ENCODE measurements at places on chromosomes 3 and 15. TPM values are rescaled to one million over a fixed set of nuclear protein-coding genes. Genes with fewer than 3 reads are reported as not detected.

DNA sequence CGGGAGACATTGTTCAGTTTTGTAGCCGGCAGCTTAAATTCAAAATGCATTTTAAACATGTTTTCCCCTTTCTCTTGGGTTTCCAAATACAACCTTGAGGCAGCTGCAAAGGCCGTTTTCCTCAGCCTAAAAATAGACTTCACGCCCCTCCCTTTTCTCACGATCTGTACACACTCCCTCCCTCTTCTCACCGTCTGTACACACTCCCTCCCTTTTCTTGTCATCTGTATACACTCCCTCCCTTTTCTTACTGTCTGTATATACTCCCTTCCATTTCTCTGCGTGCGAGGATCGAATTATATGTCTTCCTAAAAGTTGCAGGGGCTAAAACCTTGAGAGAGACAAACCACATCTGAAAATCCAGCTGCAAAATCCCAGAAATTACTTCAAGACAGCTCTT, 8.9 kb downstream of the MUC4 start:
- H3K27ac ChIP-seq, result no peak overlapping the region
- DNase-seq, result no peak
- no peaks in the 10 kb centered on the region for H3K36me3 ChIP-seq
- H3K27me3 ChIP-seq, result no peaks in the 10 kb centered on the region
- peaks cover 10% of the 10 kb centered on the region for H3K4me1 ChIP-seq
- peak overlapping the region; percentile 31 for H3K4me3 ChIP-seq

The PDCD7 gene
- 12.5 TPM for total RNA-seq

DNA sequence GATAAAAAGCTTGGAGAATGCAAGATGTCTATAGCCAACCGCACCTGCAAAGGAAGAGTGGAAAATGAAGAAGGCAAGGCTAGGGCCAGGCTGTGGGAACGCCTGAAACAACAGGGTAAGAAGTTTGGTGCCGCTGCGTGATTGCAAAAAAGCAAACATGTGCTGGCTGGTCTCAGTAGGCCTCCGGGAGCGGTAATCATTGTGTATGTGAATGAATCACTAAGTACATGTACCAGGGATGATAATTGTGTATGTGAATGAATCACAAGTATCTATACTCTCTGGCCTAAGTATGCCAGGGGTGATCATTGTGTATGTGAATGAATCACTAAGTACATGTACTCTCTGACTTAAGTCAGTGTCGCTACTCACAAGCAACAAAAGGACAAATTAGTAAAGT, 40.3 kb upstream of the PARL start:
- H3K4me1 ChIP-seq, result no peaks in the 10 kb centered on the region
- no peak for DNase-seq
- no peak overlapping the region for H3K27ac ChIP-seq
- H3K4me3 ChIP-seq, result no peak overlapping the region
- H3K27me3 ChIP-seq, result no peaks in the 10 kb centered on the region

The TEX55 gene
- not detected for total RNA-seq

The PLCH1 gene
- total RNA-seq, result 0.61 TPM

DNA sequence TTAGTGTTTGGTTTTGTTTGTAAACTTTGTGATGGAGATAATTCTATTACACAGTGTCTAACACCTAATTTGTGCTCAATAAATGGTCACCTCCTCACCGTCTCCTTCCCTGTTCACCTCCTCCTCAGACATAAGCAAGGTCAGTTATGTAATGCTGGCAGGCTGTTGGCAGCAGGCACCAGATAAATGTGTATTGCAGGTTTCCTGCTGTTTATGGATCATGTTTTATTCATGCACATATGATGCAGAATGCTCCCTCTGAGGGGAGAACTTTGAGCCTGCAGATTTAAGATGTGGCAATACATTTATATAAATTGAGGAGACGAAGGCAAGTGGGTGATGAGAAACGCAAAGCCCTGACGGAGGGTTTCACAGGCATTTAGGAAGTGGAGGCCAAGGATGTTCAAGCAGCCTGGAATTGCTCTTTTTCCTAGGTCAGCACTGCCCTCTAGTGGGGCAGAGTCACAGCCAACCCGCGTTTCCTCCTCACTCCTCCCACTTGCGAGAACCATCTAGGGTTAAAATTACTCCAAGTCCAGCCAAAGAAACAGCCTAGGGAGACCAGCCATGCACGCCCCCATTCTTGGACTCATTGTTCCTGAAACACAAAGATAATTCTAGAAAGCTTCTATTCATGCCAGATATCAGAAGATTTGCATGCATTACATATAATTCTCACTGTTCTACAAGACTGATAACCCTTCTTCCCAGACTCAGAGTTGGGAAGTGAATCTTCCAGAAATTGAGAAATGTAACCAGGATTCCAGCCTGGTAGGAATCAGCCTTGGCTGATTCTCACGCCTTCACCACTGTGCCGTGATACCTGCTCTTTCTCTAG, 228.7 kb downstream of the SLCO3A1 start:
- H3K36me3 ChIP-seq, result no peaks in the 10 kb centered on the region
- H3K4me1 ChIP-seq, result peaks cover 39% of the 10 kb centered on the region
- no peak overlapping the region for H3K27ac ChIP-seq

DNA sequence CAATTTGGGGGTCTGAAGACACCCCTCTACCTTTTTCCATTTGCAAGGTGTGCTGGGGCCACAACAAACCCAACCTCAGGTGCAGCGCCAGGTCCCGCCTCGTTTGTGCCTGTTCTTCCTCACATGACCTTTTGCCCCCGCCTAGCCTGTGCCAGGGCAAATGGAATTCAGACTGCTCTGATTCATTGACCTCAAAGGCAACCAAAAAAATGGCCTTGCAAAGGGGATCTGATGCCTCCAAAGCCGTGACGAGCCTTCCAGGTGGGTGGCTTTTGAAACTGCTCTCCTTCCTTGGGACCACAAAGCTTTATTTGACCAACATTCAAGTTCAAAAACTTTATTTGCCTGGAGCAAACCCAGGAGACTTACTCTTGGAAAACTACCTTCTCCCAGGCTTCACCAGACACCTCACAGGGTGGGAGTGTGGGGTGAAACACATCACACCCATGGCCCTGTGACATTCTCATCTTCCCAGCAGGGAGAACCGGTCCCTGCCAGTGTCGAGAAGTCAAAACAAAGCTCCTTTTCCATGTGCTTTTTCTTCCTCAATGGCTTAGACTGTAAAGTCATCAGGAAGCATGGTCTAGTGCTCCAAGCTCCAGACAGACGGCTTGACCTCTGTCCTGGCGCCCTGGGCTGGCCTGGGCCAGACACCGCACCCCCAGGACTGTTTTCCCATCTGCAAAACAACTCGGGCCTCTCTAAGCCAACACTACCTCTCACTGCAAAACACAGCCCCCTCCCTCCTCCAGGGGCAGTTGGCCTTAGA, 103.9 kb upstream of the HES1 start:
- no peaks in the 10 kb centered on the region for H3K27me3 ChIP-seq
- no peaks in the 10 kb centered on the region for H3K36me3 ChIP-seq
- no peaks in the 10 kb centered on the region for H3K4me1 ChIP-seq
- H3K27ac ChIP-seq, result no peak overlapping the region
- H3K4me3 ChIP-seq, result no peak overlapping the region

DNA sequence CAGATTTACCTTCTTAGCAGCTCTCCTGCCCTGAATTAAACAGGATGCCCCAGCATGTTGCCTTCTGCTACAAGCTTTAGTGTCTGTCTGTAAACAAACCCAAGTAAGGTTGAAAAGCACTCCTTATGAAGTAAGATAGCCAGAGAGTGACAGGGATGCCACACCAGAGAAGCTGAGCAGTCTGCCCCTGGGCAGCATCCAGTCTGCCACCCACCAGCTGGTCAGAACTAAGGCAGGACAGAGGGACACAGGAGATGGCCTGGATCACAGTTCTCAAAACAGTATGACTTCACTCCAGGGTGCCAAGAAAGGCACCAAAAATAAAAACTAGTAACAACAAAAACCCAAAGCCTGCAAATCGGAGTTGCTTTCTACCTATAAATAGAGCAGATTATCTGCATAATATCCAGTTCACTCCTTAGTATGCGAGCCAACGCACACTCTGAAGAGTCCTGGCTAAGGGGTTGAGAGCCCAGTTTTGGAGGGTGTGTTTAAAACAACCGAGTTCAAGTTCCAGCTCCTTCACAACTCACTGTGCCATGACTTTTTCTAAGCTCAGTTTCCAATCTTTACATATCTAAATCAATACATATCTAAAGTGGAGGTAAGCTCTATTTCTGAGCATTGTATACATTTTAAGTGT, 198.9 kb downstream of the KCNMB2 start:
- no peaks in the 10 kb centered on the region for H3K4me1 ChIP-seq
- no peak for DNase-seq
- no peaks in the 10 kb centered on the region for H3K27me3 ChIP-seq
- no peaks in the 10 kb centered on the region for H3K36me3 ChIP-seq
- peak overlapping the region; percentile 1 for H3K27ac ChIP-seq

The MKRN3 gene
- total RNA-seq, result 1.9 TPM

The CRABP1 gene
- not detected for total RNA-seq

The TMEM40 gene
- total RNA-seq, result 3.7 TPM

DNA sequence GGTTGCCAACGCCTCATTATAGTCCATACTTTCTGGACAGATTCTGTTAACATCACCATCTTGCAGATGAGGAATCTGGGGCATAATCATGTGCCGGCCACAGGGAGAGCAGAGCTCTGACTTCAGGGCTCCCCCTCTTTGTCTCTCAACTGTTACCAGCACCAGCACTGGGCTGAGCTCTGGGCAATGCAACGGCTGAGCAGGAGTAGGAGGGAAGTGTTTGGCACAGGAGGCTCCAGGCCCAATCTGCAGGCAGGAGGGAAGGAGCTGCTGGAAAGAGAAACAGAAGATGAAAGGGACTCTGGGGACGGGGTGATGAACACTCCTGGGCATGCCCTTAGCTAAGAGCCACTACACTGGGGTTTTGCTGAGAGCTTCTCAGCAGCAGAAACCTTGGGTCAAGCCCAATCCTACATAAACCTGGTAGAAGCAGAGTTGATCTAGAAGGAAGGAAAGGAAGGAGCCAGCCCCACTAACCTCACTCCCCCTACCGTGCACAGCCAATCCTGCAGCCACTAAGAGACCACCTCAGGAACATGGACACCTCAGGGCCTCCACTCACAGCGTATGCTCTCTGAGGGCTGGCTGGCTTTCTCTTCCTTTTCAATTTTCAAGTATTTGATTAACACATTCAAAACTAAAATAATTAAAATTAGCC, 73.1 kb upstream of the SPATA12 start:
- no peaks in the 10 kb centered on the region for H3K27me3 ChIP-seq
- H3K27ac ChIP-seq, result no peak overlapping the region
- no peak overlapping the region for H3K4me3 ChIP-seq
- no peak for DNase-seq
- H3K4me1 ChIP-seq, result peaks cover 42% of the 10 kb centered on the region
- no peaks in the 10 kb centered on the region for H3K36me3 ChIP-seq

The RTP4 gene
- total RNA-seq, result 2.7 TPM

The ATP8B4 gene
- 1.2 TPM for total RNA-seq

The CCR8 gene
- total RNA-seq, result not detected

GRCh38 chr15:66884115-66884622, 181.2 kb upstream of the SMAD3 start:
- H3K27ac ChIP-seq, result peak overlapping the region; percentile 62
- DNase-seq, result no peak
- peaks cover 54% of the 10 kb centered on the region for H3K4me1 ChIP-seq
- H3K4me3 ChIP-seq, result no peak overlapping the region

The ADAMTSL3 gene
- 15.4 TPM for total RNA-seq

DNA sequence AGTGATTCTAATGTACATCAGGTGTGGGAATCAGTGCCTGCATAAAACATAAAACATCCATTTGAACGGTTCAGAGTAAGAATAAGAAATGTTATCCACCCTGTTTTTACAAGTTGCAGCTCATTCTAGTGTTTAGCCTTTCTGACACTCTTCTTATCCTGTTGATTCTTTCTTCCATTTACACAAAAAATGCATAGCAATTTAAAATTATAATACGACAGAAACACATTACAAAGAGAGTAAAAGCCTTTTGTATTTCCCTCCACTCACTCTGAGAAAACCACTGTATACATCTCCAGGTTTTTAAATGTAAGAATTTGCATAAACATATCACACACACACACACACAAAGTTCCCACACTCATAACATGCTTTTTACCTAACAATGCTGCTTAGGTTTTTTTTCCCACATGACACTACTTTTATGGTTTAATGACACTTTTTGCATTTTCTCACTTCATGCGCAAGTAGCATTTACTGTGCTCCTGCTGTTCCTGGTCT, 199.8 kb downstream of the CNTN6 start:
- H3K4me3 ChIP-seq, result no peak overlapping the region
- H3K27me3 ChIP-seq, result no peaks in the 10 kb centered on the region
- no peaks in the 10 kb centered on the region for H3K36me3 ChIP-seq
- no peaks in the 10 kb centered on the region for H3K4me1 ChIP-seq
- DNase-seq, result no peak
- no peak overlapping the region for H3K27ac ChIP-seq

GRCh38 chr15:75725719-75726607, 13.3 kb upstream of the CSPG4 start:
- DNase-seq, result no peak
- no peaks in the 10 kb centered on the region for H3K27me3 ChIP-seq
- no peak overlapping the region for H3K4me3 ChIP-seq
- no peak overlapping the region for H3K27ac ChIP-seq
- H3K36me3 ChIP-seq, result no peaks in the 10 kb centered on the region

The NUP210 gene
- 2.5 TPM for total RNA-seq

DNA sequence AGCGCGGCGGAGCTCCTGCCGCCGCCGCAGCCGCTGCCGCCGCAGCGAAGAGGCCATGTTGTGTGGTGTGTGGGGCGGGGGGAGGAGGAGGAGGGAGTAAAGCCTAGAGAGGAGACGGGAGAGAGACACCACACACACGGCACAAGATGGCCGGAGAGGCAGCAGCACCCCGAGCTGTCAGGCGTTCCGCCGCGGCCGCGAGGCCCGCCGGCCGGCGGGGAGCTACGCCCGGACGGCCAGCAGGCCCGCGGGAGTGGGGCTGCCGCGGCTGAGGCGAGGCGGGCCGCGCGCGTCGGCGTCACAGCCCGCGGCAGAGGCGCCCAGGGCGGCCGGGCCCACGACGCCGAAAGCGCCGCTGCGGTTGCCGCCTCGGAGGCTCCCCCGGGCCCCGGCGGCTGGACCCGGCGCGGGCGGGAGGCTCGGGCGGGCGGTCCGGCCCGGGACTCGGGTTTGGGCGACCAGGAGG, 17.4 kb upstream of the CHD2 start:
- peak overlapping the region; percentile 100 for H3K27ac ChIP-seq
- no peaks in the 10 kb centered on the region for H3K27me3 ChIP-seq
- H3K36me3 ChIP-seq, result peaks cover 21% of the 10 kb centered on the region
- DNase-seq, result no peak
- peaks cover 32% of the 10 kb centered on the region for H3K4me1 ChIP-seq

The SEMA4B gene
- total RNA-seq, result 15.3 TPM

GRCh38 chr3:128484404-128485281, 8.4 kb downstream of the GATA2 start:
- H3K27me3 ChIP-seq, result no peaks in the 10 kb centered on the region
- no peak for DNase-seq
- H3K4me3 ChIP-seq, result peak overlapping the region; percentile 70

The DUOXA1 gene
- 0.19 TPM for total RNA-seq

DNA sequence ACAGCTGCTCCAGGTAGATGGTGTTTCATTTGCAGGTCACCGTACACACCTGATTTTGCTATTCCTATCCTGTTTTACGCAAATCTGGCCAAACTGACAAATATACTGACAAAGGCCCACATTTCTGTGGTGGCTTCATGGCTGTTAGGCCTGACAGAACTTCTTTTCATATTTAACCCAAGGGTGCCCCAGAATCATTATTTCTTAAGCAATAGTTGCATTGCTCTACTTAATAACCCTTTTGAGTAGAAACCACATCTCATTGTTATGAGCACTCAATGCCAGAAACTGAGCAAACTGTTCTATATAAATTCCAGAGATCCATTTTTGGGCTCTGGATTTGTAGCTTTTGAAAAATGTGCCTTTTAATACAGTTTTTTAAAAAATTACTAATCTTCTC, 19.4 kb downstream of the ASTE1 start:
- H3K4me1 ChIP-seq, result no peaks in the 10 kb centered on the region
- peaks cover 78% of the 10 kb centered on the region for H3K36me3 ChIP-seq
- no peak overlapping the region for H3K27ac ChIP-seq
- H3K27me3 ChIP-seq, result no peaks in the 10 kb centered on the region
- no peak for DNase-seq

The GOLGA8J gene
- total RNA-seq, result not detected

All from heart right ventricle (tissue), 16 donors.